ENCODE measurements at places on chromosomes 2 and 18. TPM values are rescaled to one million over a fixed set of nuclear protein-coding genes. Genes with fewer than 3 reads are reported as not detected.

The TUBB8B gene
- total RNA-seq = not detected

The REEP1 gene
- 0.40 TPM for total RNA-seq

The TIMM21 gene
- total RNA-seq = 51.3 TPM

The CRYBA2 gene
- total RNA-seq = not detected

The SRD5A2 gene
- not detected for total RNA-seq

The LTBP1 gene
- total RNA-seq = 27.4 TPM

The PJVK gene
- not detected for total RNA-seq

The RBM44 gene
- total RNA-seq = 0.20 TPM

The PPP1R1C gene
- 0.27 TPM for total RNA-seq

The SMAD4 gene
- 76.5 TPM for total RNA-seq

The UGT1A7 gene
- total RNA-seq = not detected

The INPP5D gene
- 17.5 TPM for total RNA-seq

The CD207 gene
- not detected for total RNA-seq

The TCF7L1 gene
- 2.7 TPM for total RNA-seq

The AOX1 gene
- total RNA-seq = 21.0 TPM

The ZSWIM2 gene
- not detected for total RNA-seq

The PLCL1 gene
- 2.0 TPM for total RNA-seq

The ANKRD62 gene
- total RNA-seq = not detected

All from mammary microvascular endothelial cell (primary cell).